ENCODE measurements at places on chromosomes 1 and 21.

DNA sequence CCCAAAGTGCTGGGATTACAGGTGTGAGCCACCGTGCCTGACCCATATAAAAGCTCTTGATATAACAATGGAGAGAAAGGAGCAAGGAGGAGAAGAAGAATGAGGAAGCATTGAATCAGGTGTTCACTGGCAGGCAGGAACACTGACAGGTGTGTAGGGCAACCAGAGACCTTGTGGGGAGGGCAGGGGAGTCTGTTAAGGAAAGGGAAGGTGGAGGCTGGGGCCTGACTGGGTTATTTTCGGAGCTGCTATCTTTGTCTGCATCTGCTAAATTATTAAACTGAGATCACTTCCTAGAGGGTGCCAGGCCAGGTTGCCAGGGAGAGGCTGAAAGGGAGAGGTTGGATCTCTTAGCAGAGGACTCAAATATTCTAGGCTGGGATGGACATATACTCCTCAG is 6.8 kb upstream of the TRNP1 start:
- H3K36me3 ChIP-seq, result no peaks in the 10 kb centered on the region
- H3K27me3 ChIP-seq, result no peaks in the 10 kb centered on the region
- no peak overlapping the region for H3K4me3 ChIP-seq
- no peak overlapping the region for H3K27ac ChIP-seq

DNA sequence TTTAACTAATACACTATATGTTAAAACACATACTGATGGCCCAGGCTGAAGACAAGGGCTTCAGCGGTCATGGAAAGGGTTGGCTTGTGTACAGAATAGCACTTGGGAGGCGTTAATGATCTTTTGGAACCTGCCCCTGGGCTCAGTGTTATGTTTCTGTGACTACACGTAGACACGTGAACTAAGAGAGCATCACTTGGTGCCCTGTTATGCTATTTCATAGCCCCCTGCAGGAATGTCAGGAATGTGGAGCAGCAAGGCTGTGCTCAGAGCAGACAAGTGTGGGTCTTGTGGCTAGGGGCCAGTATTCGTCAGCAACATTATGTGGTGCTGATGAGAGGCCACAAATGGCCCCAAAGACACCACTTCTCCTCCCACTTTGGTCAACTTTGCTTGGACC is 132.4 kb downstream of the MAP3K21 start:
- no peak overlapping the region for H3K27ac ChIP-seq
- no peaks in the 10 kb centered on the region for H3K4me1 ChIP-seq
- DNase-seq, result no peak
- no peaks in the 10 kb centered on the region for H3K36me3 ChIP-seq

DNA sequence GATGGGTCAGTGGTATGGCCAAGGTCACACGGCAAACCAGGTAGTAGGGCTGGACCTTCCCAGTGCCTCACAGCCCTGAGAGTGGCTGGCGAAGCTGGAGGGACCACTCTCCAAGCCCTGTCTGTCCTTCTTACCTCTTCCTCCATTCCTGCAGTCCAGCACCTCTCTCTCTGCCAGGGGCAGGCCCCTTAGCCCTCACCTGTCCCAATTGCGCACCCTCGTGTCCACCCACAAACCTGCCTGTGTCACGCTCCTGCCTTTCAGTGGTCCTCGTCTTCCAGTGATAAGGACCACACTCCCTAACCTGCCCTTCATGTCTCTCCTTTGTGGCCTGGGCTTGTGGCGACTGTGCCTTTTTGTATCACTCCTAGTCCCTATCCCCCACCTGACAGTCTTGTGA is 3.4 kb downstream of the PODN start:
- peaks cover 6% of the 10 kb centered on the region for H3K4me1 ChIP-seq
- DNase-seq, result no peak
- no peak overlapping the region for H3K27ac ChIP-seq
- no peak overlapping the region for H3K4me3 ChIP-seq

- H3K27me3 ChIP-seq, result no peaks in the 10 kb centered on the region
- H3K4me1 ChIP-seq, result peaks cover 13% of the 10 kb centered on the region
- no peak overlapping the region for H3K4me3 ChIP-seq
- DNase-seq, result peak; percentile 86
- H3K27ac ChIP-seq, result no peak overlapping the region
- H3K36me3 ChIP-seq, result no peaks in the 10 kb centered on the region
Measured at GRCh38 chr1:160193091-160193819, 2.9 kb downstream of the CASQ1 start.

- no peaks in the 10 kb centered on the region for H3K36me3 ChIP-seq
- H3K4me1 ChIP-seq, result no peaks in the 10 kb centered on the region
- DNase-seq, result no peak
Measured at GRCh38 chr1:2875707-2876561, 74.4 kb upstream of the TTC34 start.

- no peak overlapping the region for H3K4me3 ChIP-seq
- no peak for DNase-seq
- H3K36me3 ChIP-seq, result no peaks in the 10 kb centered on the region
- H3K27ac ChIP-seq, result no peak overlapping the region
Measured at GRCh38 chr21:42663860-42664535, 10.6 kb downstream of the PDE9A start.

DNA sequence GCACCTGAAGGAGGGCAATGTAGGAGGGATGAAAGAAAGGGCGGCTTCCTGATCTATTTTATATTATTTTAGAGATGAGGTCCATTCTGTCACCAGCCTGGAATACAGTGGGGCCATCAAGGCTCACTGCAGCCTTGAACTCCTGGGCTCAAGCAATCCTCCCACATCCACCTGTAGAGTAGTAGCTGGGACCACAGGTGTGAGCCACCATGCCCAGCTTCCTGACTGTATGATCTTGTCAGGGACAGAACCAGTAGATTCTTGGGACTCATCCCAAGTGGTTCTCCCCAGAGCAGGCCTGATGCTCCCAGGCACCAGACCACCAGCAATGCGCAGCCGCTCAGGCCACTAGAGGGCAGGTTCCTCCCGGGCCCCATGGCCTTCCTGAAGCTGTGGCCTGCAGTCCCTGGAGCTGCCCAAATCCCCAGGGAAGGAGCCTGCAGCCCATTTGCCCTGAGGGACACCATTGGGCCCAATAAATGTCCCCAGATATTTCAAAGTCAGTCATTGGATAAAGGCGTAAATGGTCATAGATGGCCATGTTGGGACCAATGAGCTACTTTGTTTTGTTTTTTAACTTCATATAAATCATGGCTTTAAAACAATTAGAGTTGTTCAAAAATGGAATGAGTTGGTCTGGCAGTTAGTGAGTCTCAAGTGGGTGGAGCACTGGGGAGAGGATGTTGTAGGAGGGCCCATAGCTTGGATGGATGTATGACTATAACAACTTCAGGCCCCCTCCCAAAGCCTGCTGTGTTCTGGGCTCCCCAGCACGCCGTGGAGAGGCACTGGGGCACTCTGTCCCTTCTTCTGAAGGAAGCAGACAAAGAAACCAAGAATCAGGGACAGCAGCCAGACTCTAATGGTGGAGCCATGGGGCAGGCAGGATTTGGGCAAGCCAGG is 44.7 kb upstream of the GOLT1A start:
- H3K36me3 ChIP-seq, result no peaks in the 10 kb centered on the region
- no peak overlapping the region for H3K27ac ChIP-seq
- H3K27me3 ChIP-seq, result no peaks in the 10 kb centered on the region

DNA sequence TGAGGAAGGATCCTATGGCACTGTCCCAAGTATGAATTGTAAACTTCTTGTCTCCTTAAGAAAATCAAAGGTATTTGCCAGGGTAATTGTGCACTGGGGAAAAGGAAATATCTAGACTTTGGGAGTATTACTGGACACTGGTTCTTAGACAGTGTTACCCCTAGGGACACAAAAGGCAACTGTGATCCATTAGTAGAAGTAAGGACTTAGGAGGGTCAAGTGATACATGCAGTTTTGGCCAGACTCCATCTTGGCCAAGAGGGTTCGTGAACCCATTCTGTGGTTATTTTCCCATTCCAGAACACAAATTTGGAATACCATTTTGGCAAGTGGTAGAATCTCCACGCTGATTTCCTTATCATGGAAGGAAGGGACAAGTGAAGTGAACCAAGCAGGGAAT is 98.1 kb downstream of the TM2D1 start:
- DNase-seq, result no peak
- H3K27ac ChIP-seq, result no peak overlapping the region
- H3K27me3 ChIP-seq, result no peaks in the 10 kb centered on the region
- H3K36me3 ChIP-seq, result no peaks in the 10 kb centered on the region
- H3K4me1 ChIP-seq, result no peaks in the 10 kb centered on the region

GRCh38 chr1:26046246-26047095 is 553 bp upstream of the SLC30A2 start:
- peaks cover 14% of the 10 kb centered on the region for H3K4me1 ChIP-seq
- H3K27ac ChIP-seq, result no peak overlapping the region
- no peak overlapping the region for H3K4me3 ChIP-seq
- peaks cover 45% of the 10 kb centered on the region for H3K27me3 ChIP-seq
- DNase-seq, result no peak

DNA sequence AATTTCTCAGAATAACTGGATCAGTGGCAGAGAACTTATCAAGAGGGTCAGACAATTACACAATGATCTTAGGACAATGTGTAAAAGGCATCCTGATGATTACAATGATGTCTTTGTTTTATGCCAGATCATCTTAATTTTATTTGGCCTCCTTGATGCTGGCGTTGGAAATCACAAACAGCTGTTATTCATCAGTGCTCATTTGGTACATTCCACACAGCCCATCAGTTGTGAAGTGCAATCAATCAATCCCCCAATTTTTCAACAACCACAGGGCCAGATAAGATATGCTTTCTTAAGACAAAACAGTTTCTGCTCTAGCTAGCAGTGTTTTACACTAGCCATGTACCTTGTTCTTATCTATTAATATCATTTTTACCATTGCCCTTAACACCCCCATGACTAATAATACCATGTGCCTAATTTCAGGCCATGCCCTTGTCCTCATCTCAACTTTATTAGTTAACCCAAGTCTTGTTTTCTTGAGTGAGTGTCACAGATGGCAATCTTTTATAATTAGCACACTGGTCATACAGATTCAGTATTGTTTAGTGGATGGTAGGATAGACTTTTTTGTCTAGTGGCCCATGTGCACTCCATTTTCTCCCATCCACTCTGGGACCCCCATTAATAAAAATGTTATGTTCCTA is 40.8 kb upstream of the COL24A1 start:
- H3K27me3 ChIP-seq, result no peaks in the 10 kb centered on the region
- no peak overlapping the region for H3K4me3 ChIP-seq
- DNase-seq, result no peak
- no peak overlapping the region for H3K27ac ChIP-seq
- H3K36me3 ChIP-seq, result no peaks in the 10 kb centered on the region
- H3K4me1 ChIP-seq, result no peaks in the 10 kb centered on the region

DNA sequence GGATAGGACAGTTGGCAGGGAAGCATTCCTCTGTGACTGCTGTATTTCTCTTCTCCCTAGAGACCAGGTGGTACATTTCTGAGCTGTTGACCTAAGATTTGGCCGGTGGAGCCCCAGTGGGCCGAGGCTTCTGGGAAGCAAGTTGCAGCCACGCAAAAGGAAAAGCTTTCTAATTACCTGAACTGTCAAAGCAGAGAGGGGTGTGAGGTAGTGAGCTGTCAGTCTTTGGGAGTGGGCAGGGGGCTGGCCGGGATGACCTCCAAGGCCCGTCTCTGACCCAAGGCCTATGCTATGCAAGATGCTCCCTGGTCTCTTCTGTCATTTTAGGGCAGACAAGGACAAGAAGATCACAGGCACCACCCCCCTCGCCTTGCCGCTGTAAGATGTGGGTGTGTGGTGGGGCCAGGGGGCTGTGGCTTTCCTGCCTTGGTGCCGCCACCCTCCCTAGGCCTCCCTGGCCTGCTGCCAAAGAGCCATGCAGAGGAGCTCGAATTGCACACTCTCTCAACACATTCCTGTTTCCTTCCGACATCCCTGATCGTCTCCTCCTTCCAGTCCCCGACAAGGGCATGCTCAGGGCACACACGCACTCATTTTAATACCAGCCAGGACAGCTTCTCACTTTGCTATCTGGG is 7.7 kb downstream of the PADI1 start:
- peak; percentile 64 for DNase-seq
- H3K4me1 ChIP-seq, result peaks cover 14% of the 10 kb centered on the region
- H3K27me3 ChIP-seq, result peaks cover 60% of the 10 kb centered on the region
- H3K27ac ChIP-seq, result no peak overlapping the region
- H3K36me3 ChIP-seq, result no peaks in the 10 kb centered on the region

GRCh38 chr21:46458315-46459023 is at the start of gene DIP2A:
TSS of gene DIP2A (plus strand) at chr21:46458891. CDS start at chr21:46459132, 241 bp downstream.
- H3K27me3 ChIP-seq, result no peaks in the 10 kb centered on the region
- DNase-seq, result peak; percentile 97
- H3K4me3 ChIP-seq, result peak within 1 kb of the TSS; percentile 82
- peaks cover 6% of the 10 kb centered on the region for H3K36me3 ChIP-seq

GRCh38 chr21:18164483-18164882 is 80.2 kb upstream of the CHODL start:
- no peak overlapping the region for H3K27ac ChIP-seq
- H3K4me3 ChIP-seq, result no peak overlapping the region
- no peaks in the 10 kb centered on the region for H3K4me1 ChIP-seq

- no peaks in the 10 kb centered on the region for H3K4me1 ChIP-seq
- H3K27me3 ChIP-seq, result no peaks in the 10 kb centered on the region
- H3K36me3 ChIP-seq, result no peaks in the 10 kb centered on the region
- H3K27ac ChIP-seq, result no peak overlapping the region
- no peak for DNase-seq
- H3K4me3 ChIP-seq, result no peak overlapping the region
Measured at GRCh38 chr1:237287876-237288521, 246.0 kb downstream of the RYR2 start.

GRCh38 chr1:224433701-224434672 is 610 bp downstream of the WDR26 start:
- peaks cover 33% of the 10 kb centered on the region for H3K4me1 ChIP-seq
- peak overlapping the region; percentile 96 for H3K27ac ChIP-seq
- DNase-seq, result peak; percentile 54
- peak overlapping the region; percentile 72 for H3K4me3 ChIP-seq

GRCh38 chr1:60809204-60809980 is 273.0 kb upstream of the NFIA start:
- no peaks in the 10 kb centered on the region for H3K36me3 ChIP-seq
- H3K27ac ChIP-seq, result no peak overlapping the region
- H3K4me3 ChIP-seq, result no peak overlapping the region
- H3K4me1 ChIP-seq, result no peaks in the 10 kb centered on the region

GRCh38 chr1:108830119-108831008 is 26.5 kb downstream of the AKNAD1 start:
- no peak overlapping the region for H3K4me3 ChIP-seq
- H3K4me1 ChIP-seq, result peaks cover 24% of the 10 kb centered on the region

- DNase-seq, result no peak
- H3K4me3 ChIP-seq, result no peak overlapping the region
- H3K27me3 ChIP-seq, result no peaks in the 10 kb centered on the region
- H3K36me3 ChIP-seq, result no peaks in the 10 kb centered on the region
- H3K4me1 ChIP-seq, result peaks cover 26% of the 10 kb centered on the region
- H3K27ac ChIP-seq, result no peak overlapping the region
Measured at GRCh38 chr1:39224295-39224829, 19.9 kb downstream of the MACF1 start.

DNA sequence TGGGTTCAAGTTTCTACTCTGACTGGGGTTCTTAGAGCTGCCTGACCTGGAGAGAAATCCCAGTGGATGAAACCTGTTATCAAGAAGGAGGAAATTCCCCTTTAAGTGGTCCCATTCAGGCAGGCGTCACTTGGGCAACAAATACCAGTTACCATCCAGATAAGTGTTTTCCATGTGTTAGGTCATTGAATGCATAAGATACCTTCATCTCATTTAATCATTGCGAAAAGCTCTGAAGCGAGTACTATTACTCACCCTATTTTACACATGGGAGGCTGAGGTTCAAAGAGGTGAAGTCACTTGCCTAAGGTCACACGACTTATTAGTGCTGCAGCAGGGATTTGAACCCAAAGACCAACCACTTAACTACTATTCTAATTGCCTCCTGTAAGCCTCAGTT is 45.5 kb upstream of the RPL11 start:
- no peak overlapping the region for H3K4me3 ChIP-seq
- DNase-seq, result no peak
- no peaks in the 10 kb centered on the region for H3K27me3 ChIP-seq
- no peaks in the 10 kb centered on the region for H3K36me3 ChIP-seq
